ENCODE measurements at places on chromosomes 13 and 19. TPM values are rescaled to one million over a fixed set of nuclear protein-coding genes. Genes with fewer than 3 reads are reported as not detected.
A peak's percentile ranks its signal among the peaks of the same experiment; 100 is the strongest.

Gene TIMM29
- total RNA-seq: 21.7 TPM

Gene ZNF223
- 9.3 TPM for total RNA-seq

DNA sequence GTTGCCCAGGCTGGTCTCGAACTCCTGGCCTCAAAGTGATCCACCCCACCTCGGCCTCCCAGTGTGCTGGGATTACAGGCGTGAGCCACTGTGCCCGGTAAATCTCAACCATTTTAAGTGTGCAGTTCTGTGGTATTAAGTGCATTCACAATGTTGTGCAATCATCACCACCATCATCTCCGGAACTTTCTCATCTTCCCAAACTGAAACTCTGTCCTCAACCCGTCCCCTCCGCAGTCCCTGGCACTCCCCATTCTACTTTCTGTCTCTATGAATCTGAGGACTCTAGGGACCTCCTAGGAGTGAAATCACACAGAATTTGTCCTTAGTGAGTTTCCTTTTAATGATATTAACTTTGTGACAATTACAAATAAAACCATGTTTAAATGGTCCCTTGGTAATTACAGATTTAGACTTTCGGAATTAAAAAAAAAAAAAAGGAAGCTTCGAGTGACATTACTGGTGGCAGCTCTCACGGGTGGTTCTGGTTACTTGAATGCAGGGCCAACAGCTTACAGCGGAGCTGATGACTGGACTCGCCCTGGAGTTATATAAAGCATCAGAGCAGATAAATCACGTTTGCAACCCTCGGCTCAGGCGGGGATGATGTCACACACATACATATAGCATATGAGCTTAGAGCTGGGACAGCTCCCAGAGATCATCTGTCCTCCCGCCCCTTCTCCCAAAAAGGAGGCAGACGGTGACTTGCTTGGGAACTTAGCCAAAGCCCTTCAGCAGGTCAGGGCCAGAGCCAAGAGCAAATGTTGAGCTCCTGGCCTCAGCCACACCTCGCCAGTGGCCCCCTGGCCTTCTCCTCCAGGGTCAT lies 89.8 kb downstream of the ZNF557 start:
- peaks cover 16% of the 10 kb centered on the region for H3K36me3 ChIP-seq
- no peaks in the 10 kb centered on the region for H3K27me3 ChIP-seq
- DNase-seq: peak; percentile 14
- H3K27ac ChIP-seq: peak overlapping the region; percentile 41

Gene ATP4B
- 0.16 TPM for total RNA-seq

GRCh38 chr19:16403151-16403977 lies 68.4 kb downstream of the EPS15L1 start:
- H3K4me3 ChIP-seq: no peak overlapping the region
- no peak overlapping the region for H3K27ac ChIP-seq
- H3K36me3 ChIP-seq: peaks cover 6% of the 10 kb centered on the region
- no peaks in the 10 kb centered on the region for H3K27me3 ChIP-seq

- peaks cover 2% of the 10 kb centered on the region for H3K4me1 ChIP-seq
- no peak overlapping the region for H3K27ac ChIP-seq
- H3K36me3 ChIP-seq: no peaks in the 10 kb centered on the region
- no peak for DNase-seq
Observed at GRCh38 chr19:55372316-55373081, 2.2 kb upstream of the IL11 start.

Gene GJB6
- total RNA-seq: not detected

DNA sequence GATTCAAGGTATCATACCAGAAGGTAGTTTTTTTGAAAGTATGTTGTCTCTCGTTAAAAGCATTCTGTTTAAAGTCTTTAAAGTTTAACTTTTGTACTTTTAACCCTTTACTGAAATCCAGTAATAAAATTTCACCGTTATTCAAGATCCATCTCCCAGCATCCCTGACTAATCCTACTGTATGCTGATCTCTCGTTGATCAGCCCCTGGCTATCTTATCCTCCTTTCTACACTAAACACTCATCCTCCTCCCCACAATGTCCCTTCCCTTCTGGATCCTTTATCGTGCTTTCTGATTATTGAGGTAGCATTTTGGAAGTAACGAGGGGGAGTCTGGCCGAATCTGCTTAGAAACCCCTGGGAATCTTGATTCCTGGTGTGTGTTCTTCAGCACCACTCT lies 1.3 kb downstream of the TPP2 start:
- peak overlapping the region; percentile 99 for H3K4me3 ChIP-seq
- H3K27ac ChIP-seq: no peak overlapping the region
- H3K27me3 ChIP-seq: no peaks in the 10 kb centered on the region
- no peak for DNase-seq
- no peaks in the 10 kb centered on the region for H3K36me3 ChIP-seq
- peaks cover 5% of the 10 kb centered on the region for H3K4me1 ChIP-seq

GRCh38 chr19:17340302-17340870 lies 3.0 kb downstream of the GTPBP3 start:
- H3K27me3 ChIP-seq: no peaks in the 10 kb centered on the region
- no peak for DNase-seq
- H3K4me3 ChIP-seq: no peak overlapping the region
- H3K4me1 ChIP-seq: no peaks in the 10 kb centered on the region
- no peak overlapping the region for H3K27ac ChIP-seq

Gene TEX26
- total RNA-seq: not detected

GRCh38 chr13:21453387-21454081 lies 5.6 kb downstream of the ZDHHC20 start:
- no peak overlapping the region for H3K27ac ChIP-seq
- no peaks in the 10 kb centered on the region for H3K27me3 ChIP-seq
- peaks cover 7% of the 10 kb centered on the region for H3K4me1 ChIP-seq
- H3K36me3 ChIP-seq: no peaks in the 10 kb centered on the region
- no peak overlapping the region for H3K4me3 ChIP-seq
- no peak for DNase-seq

GRCh38 chr19:1942078-1942933 lies 1.3 kb downstream of the CSNK1G2 start:
- no peaks in the 10 kb centered on the region for H3K36me3 ChIP-seq
- peak overlapping the region; percentile 94 for H3K27ac ChIP-seq
- H3K27me3 ChIP-seq: no peaks in the 10 kb centered on the region

DNA sequence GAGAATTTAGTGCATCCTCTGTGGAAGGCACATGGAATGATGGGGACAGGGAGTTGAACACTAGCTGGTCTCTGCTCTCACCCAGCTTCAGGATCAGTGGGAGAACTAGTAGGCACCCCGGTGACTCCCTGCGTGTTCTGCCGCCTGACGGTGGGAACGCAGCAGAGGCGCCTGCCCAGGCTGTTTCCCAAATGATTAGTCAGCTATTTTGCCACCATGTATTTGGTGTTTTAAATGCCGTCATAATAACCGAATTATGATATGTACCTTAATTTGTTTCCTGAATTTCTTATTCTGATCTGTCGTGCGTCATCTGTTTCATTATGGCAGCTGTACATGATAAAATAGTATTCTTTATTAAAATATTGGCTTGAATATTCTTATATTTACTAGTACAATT lies 115.9 kb upstream of the GJB6 start:
- DNase-seq: no peak
- H3K36me3 ChIP-seq: no peaks in the 10 kb centered on the region
- no peaks in the 10 kb centered on the region for H3K27me3 ChIP-seq
- H3K27ac ChIP-seq: no peak overlapping the region
- no peak overlapping the region for H3K4me3 ChIP-seq

Gene KLK7
- 1.0 TPM for total RNA-seq

DNA sequence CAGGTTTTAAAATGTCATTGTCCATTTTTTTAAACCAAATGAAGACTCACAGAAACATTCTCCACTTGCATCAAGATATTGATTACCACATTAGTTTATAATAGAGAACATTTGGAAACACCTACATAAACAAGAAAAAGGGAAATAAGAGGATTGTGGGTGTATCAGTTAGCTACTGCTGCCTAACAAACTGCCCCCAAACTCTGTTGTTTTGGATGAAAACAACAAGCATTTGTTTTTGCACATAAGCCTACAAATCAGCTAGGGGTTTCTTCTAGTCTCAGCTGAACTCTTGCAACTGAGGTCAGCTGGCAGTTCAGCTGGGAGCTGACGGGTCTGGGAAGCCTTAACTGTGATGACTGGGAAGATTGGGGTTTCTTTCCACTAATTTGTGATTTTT lies 464.4 kb downstream of the COG6 start:
- H3K36me3 ChIP-seq: no peaks in the 10 kb centered on the region
- H3K4me1 ChIP-seq: no peaks in the 10 kb centered on the region
- no peaks in the 10 kb centered on the region for H3K27me3 ChIP-seq

- H3K4me3 ChIP-seq: peak overlapping the region; percentile 41
- DNase-seq: peak; percentile 89
- H3K27ac ChIP-seq: no peak overlapping the region
- no peaks in the 10 kb centered on the region for H3K4me1 ChIP-seq
Observed at GRCh38 chr13:32838945-32839344, 177.3 kb upstream of the KL start.

Gene ZBTB32
- total RNA-seq: 1.8 TPM

DNA sequence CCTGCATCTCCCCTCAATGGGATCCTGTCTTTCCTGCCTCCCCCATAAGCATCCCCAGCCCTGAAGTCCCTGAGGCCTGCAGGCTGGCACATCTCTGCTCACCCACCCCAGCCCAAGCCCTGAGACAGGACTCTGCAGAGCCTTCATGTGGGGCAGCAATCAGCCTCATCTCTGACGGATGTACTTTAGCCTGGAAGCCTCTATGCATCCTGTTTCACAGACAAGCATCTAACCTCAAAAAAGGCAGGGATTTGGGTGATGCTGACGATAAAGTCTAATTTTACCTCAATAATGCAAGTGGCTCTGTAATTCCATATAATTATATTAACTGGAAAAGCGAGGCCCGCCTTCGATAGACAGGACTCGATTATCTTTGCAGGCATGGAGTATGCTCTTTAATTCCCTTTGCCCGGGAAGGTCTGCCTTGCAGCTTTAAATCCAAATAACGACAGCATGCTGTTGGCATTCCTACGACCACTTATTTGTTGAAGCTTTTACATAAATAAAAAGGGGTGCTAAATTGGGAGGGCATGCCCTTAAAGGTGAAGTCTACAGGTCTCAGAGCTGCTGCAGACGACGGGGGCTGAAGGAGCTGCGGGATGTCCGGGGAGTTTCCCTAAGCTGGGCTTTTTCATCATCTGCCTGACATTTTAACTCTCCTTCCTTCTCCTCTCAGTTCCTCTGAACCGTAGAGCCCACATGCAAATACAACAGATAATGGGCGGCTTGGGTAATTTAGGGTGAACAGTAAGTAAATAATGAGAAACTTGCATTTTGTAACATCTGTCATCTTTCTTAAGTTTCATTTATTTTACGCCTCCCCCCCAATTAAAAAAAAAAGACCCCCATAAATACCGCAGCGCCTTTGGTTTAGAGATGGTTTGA lies 211.5 kb downstream of the URI1 start:
- no peaks in the 10 kb centered on the region for H3K4me1 ChIP-seq
- no peak overlapping the region for H3K27ac ChIP-seq
- DNase-seq: no peak
- no peaks in the 10 kb centered on the region for H3K36me3 ChIP-seq
- no peak overlapping the region for H3K4me3 ChIP-seq

DNA sequence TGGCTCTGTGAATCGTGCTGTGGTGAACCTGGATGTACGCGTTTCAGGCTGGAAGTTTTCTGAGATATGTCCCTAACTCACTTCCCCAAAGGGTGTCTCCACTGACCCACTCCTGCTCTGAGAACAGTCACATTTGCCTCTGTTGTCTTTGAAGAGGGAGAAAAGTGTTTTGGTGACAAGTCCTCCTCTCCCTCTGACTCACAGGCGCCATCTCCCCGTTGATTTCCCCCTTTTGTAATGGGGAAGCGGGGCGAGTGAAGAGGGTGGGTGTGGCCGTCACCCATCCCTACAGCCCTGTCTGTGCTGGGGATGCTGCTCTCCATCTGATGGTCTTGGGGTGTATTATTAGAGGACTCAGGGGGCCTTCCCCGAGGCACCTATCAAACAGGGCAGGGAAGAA lies 9.6 kb downstream of the APC2 start:
- H3K4me3 ChIP-seq: no peak overlapping the region
- H3K4me1 ChIP-seq: no peaks in the 10 kb centered on the region
- H3K27me3 ChIP-seq: peaks cover 11% of the 10 kb centered on the region

DNA sequence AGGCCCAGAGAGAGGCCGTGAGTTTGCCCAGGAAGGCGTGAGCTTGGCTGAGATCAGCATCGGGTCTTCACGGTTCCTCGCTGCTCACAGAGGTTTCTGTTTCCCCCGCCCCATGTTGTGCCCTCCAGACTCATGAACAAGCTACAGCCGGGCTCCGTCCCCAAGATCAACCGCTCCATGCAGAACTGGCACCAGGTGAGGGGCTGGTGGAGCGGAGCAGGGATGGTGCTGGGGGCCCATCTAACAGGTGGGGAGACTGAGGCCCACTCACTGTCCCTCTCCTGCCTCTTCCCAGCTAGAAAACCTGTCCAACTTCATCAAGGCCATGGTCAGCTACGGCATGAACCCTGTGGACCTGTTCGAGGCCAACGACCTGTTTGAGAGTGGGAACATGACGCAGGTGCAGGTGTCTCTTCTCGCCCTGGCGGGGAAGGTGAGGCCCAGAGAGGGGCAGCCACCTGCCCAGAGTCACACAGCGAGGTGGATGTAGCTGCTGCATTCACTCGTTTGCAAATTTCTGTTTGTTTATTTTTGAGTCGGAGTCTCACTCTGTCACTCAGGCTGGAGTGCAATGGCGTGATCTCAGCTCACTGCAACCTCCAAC lies 6.0 kb downstream of the CNN2 start:
- H3K36me3 ChIP-seq: peaks cover 4% of the 10 kb centered on the region
- H3K27ac ChIP-seq: no peak overlapping the region
- H3K4me1 ChIP-seq: no peaks in the 10 kb centered on the region

Gene ERICH4
- total RNA-seq: not detected

Gene ZNF418
- total RNA-seq: 17.6 TPM

Gene ZFP82
- total RNA-seq: 7.9 TPM

- H3K27me3 ChIP-seq: no peaks in the 10 kb centered on the region
- no peaks in the 10 kb centered on the region for H3K36me3 ChIP-seq
- H3K4me3 ChIP-seq: no peak overlapping the region
- H3K27ac ChIP-seq: no peak overlapping the region
- peaks cover 3% of the 10 kb centered on the region for H3K4me1 ChIP-seq
Observed at GRCh38 chr13:48295271-48295670, 8.3 kb upstream of the RB1 start.

Gene SOHLH2
- total RNA-seq: 0.54 TPM

DNA sequence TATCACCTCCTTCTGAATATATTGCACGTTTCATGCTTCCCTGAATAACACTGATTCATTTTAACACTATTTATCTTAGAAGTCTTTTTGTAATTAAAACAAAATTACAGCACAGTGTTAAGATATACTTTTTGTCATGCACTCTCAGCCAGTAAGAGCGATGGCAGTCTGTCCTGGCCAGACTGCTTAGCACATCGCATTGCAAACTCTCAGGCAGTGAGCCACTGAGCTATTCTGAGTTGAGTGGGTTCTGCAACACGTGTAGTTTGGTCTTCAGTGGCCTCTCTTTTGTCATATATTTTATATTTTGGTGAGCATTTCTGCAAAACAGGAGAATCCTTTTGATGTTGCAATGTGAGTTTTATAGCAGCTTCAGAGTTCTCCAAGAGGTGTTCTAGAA lies 332.1 kb downstream of the HS6ST3 start:
- H3K4me1 ChIP-seq: no peaks in the 10 kb centered on the region
- no peak overlapping the region for H3K4me3 ChIP-seq
- H3K27me3 ChIP-seq: no peaks in the 10 kb centered on the region
- DNase-seq: no peak
- no peaks in the 10 kb centered on the region for H3K36me3 ChIP-seq
- H3K27ac ChIP-seq: no peak overlapping the region

Gene ZNF442
- total RNA-seq: 9.1 TPM

Gene RPS16
- 1,461 TPM for total RNA-seq

GRCh38 chr13:79915114-79915811 lies 425.7 kb downstream of the SPRY2 start:
- peak; percentile 33 for DNase-seq
- H3K36me3 ChIP-seq: no peaks in the 10 kb centered on the region
- no peak overlapping the region for H3K27ac ChIP-seq
- no peak overlapping the region for H3K4me3 ChIP-seq

Gene NCR1
- total RNA-seq: 0.91 TPM

Gene ACP7
- not detected for total RNA-seq
